ENCODE measurements at places on chromosomes 3 and 15. TPM values are rescaled to one million over a fixed set of nuclear protein-coding genes. Genes with fewer than 3 reads are reported as not detected.

ALDH1A3 gene
- 7.1 TPM for polyA plus RNA-seq

KLF15 gene
- polyA plus RNA-seq: 15.5 TPM

- no peak for DNase-seq
Observed at GRCh38 chr3:109356442-109357155, 19.3 kb upstream of the DPPA4 start.

- DNase-seq: no peak
Observed at GRCh38 chr15:86193716-86194380, 114.2 kb downstream of the AGBL1 start.

DNA sequence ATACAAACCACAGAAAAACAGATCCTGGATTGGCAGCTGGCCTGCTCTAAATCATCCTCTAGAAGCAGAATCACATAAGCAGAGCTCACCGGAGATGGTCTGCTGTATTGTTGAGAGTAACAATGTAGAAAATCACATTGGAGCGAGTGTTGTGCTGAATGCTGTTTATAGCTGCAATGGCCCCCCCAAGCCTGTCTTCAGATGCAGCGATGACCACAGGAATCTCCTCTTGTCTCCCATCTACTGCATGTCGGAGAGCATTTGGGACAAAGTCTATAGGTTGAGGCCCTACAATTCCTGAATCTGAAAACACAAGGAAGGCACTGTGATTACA lies 8.0 kb downstream of the GLT8D1 start:
- no peak for DNase-seq

- no peak for DNase-seq
Observed at GRCh38 chr3:64681827-64682226, 6.0 kb downstream of the ADAMTS9 start.

DNA sequence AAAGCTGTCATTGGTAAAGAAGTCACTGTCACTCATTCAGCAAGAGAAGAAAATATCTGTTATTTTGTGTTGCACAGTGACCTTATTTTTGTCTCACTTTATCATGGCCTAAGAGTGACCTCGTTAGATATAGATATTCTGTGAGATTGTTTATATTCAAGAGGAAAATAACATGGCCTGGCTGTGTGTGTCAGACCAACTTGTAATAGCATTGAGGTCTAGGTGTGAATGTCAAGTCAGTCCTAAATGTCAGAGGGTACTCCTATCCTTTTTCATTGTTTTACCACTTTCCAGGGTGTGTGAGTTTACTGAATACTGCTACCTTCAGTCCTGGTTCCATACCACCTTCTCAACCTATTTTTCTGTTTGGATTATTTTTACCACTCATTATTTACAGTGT lies 18.5 kb upstream of the TM4SF4 start:
- no peak for DNase-seq

- no peak for DNase-seq
Observed at GRCh38 chr15:70202756-70203155, 105.0 kb upstream of the TLE3 start.

GRCh38 chr15:89665449-89666181 lies 10.3 kb upstream of the KIF7 start:
- DNase-seq: no peak

Data from renal cortex interstitium (tissue), 15 donors.